Cardiac fibroblast (primary cell): ENCODE measurements at places on chromosomes 4 and X.

DNA sequence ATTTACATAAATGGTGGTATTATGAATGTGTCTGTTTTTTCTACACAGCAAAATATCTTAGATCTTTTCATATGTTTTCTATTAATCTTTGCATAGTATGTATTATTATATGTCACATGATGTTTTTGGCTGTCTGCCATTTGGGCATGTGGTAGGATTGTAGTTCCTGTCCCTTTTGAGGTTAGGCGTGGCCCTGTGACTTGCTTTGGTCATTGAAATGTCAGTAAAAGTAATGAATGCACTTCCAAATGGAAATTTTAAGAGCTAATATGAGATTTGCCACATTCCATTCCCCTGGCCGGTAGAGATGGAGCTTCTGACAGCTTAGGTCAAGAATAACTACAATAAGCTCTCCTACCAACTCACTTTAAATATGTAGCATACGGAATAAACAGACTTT lies 45.1 kb downstream of the JADE3 start:
- DNase-seq = no peak

GRCh38 chr4:171785388-171785787 lies 27.8 kb upstream of the GALNTL6 start:
- no peak for DNase-seq

DNA sequence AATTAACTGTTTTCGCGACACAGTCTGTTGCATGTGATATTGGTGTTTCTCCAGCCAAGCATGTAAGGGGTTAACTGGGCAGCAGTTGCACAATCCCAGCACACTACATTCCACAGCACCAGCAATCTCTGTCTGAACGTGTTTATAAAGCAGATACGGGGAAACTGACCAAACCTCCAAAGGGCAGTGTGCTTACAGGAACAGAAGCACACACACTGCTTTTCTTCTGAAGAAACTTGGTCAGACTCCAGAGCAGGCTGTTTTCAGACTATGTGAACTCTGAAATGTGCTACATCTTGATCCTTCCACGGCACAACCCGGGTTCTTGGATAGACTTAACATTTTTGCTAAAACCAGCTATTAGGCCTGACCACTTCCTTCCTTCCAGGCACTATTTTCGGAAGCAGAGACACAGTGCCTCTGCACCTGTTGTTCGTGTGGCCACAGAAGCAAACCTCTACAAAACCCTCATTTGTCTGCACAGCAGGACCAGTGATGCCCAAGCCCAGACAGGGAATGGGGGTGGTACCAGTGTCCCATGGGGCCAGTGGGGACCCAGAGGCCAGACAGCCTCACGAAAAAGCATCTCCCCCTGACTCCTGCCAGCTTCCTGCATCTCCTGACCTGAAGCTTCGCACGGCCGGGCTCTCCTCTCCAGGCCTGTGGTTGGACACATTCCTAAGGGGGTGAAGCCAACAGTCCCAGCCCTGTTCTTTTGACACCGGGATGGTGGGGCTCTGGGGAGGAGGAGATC lies 90.1 kb downstream of the IRF2 start:
- DNase-seq = peak; percentile 97

- DNase-seq = no peak
These were observed 9.8 kb upstream of the TLR1 start for GRCh38 chr4:38814386-38814785.

DNA sequence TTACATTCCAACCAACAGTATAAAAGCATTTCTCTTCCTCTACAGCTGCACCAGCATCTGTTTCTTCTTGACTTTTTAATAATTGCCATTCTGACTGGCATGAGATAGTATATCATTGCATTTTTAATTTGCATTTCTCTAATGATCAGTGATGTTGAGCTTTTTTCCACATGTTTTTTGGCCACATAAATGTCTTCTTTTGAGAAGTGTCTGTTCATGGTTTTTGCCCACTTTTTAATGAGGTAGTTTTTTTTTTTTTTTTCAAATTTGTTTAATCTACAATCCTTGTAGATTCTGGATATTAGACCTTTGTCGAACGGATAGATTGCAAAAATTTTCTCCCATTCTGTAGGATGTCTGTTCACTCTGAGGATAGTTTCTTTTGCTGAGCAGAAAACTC lies 39.5 kb upstream of the TBC1D19 start:
- DNase-seq = no peak

GRCh38 chr4:3724319-3725231 lies 41.6 kb upstream of the ADRA2C start:
- no peak for DNase-seq

- no peak for DNase-seq
These were observed 25.1 kb downstream of the POLA1 start for GRCh38 chrX:24718771-24719170.

DNA sequence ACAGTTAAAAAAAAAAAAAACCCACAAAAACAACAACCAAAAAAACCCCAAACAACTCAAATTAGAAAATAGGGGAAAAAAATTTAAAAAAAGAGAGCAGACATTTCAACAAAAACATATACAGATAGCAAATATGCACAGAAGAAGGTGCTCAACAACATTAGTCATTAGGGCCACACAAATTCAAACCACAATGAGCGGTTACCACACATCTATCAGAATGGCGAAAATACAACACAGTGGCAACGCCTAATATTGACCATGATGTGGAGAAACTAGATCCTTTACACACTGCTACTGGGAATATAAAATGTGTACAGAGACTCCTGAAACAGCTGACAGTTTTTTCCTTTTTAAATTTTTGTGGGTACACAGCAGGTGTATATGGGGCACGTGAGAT lies 19.4 kb downstream of the LYAR start:
- peak; percentile 66 for DNase-seq

- no peak for DNase-seq
These were observed 476.6 kb downstream of the GRXCR1 start for GRCh38 chr4:43369036-43369594.

- DNase-seq = no peak
These were observed 9.4 kb downstream of the MGST2 start for GRCh38 chr4:139674875-139675550.

DNA sequence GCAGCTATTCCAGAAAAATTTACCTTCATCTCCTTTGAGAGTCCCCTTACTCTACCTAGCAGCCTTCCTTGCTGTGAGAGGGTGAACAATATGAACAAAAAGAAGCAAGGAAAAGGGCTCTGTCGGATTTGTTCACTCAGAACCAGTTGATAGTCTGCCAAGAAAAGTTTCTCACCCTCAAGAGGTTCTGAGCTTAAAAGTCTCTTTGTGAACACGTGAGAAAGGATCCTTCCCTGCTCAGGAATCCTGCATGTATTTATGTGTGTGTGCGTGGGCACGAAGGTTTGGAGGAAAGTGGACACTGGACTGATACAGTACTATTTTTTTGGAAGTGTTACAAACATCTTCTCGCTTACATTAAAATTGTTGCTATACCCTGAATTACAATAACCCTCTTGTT lies 178.6 kb upstream of the JADE1 start:
- DNase-seq = peak; percentile 63

DNA sequence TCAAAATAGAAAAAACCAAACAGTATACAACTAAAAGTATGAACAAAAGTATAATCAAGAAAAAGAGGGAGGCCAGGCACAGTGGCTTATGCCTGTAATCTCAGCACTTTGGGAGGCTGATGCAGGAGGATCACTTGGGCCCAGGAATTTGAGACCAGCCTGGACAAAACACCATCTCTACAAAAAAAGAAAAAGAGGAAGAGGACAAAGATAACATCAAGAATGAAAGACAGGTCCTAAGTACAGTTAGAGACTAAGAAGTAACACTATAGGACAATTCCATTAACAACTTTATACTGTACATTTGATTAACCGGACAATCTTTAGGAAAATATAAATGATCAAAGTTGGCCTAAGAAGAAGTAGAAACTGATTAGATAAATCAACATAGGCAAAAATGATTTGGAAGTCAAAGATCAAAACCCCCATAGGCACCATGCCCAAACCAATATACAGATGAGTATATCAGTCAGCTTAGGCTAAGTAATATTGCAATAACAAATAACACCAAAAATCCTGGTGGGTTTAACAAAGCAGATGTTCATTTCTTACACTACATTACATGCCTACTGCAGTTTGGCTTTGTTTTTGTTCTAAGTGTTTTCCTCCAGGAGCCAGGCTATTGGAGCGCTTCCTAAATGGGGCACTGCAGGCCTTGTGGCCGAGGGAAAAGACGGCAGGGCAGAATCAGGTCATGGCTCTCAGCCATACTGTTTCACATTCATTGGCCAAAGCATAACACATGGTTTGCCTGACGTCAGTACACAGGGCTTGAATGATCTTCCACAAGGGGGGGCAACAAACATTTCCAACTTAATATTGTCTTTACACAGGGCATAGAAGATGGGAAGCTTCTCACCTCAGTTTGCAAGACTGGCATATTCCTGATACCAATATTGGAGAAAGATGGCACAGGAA lies 42.2 kb upstream of the HGFAC start:
- peak; percentile 43 for DNase-seq

- no peak for DNase-seq
These were observed 250.1 kb upstream of the BOD1L1 start for GRCh38 chr4:13877626-13878025.

GRCh38 chr4:186651624-186652023 lies 72.0 kb downstream of the FAT1 start:
- DNase-seq = peak; percentile 41

DNA sequence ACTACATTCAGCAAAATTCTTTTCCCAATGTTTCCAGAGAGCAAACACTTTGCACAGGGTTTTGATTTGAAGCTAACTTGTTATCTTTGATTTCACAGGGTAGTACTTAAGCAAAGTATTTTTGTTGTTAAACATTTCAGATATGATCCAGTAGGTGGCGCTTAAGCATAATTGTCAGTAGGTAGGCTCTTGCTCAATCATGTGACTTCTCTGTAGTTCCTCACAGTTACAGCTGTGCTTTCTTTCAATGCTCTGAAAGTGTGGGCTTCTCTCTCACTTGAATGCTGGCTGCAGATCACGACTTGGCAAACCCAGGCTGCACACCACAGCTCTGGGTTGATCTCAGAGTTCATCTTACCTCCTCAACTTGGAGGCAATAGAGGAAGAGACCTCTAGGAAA lies 1016.5 kb downstream of the SH3BGRL start:
- peak; percentile 33 for DNase-seq

DNA sequence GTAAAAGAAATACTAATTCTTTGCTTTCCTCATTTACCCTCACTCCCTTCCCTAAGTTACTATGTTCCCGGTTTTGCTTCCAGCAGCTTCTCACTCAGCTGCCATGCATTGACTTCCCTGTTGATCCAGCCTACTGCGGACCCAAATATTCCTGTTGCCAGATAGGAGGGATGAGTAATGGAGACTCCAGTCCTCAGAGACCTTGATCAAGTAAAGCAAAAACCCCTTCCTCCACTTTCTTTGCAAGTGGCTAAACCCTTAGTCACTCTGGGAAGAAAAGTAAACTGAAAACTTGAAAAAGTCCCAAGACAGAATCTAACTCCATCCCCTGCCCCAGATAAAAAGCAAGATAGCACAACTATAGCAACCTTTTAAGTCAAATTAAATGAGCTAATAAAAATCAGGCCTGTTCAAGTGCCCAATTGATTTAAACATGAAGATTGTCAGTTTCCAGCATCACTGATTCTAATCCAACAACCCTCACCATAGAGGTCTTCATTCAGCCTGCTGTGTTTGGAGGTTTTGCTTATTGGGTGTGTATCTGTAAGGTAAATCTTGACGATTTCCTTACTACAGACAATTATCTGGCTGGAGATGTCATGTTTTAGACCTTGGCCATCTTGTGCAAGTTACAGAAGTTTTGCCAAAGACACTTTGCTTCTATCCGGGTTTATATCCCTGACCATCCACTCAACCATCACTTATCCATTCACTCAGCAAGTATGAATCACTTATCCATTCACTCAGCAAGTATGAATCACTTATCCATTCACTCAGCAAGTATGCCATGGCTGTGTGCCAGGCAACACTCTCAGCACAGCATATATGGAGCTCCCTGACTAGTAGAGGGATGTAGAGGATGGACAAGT lies 17.6 kb downstream of the FGFBP1 start:
- peak; percentile 98 for DNase-seq

GRCh38 chr4:137361756-137362470 lies 170.4 kb downstream of the PCDH18 start:
- DNase-seq = no peak

- DNase-seq = no peak
These were observed 645 bp upstream of the OPHN1 start for GRCh38 chrX:68433981-68434299.

DNA sequence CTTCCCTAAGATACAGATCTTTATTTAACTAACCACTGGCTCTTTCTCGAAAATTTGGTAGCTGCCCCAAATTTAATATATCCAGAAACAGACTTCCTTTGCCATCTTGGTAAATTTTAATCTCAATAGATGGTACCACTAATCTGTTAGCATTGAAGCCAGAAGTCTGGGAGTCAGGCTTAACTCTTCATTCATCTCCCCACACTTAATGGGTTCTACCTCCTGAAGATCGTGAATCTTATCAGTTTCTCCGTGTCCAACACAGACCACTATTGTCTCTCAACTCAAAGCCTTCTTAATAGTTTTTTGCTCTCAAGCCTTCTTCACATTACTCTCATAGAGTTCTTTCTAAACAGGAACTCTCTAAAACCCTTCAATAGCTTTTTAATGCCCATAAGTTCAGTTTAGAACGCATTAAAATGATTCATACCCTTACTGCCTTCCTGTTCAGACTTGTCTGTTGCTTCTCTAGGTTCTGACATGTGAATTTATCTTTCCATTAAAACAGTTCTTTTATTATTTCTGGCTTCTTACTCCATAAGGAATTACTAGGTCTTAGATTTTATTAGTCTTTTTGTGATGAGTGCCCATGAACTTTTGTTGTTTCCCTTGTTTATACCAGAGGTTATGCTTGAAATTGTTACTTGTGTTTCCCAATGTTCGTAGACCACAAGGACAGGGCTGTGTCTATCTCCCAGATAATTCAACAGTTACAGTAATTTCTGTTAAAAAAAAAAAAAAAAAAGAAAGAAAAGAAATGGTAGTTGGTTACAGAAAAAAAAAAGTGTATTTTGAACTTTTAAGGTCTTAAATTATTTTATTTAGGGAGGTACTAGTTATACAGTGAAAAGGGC lies 54.7 kb downstream of the SMARCAD1 start:
- DNase-seq = no peak

GRCh38 chr4:97013309-97013708 lies 1130.0 kb downstream of the STPG2 start:
- no peak for DNase-seq

GRCh38 chr4:3469386-3470243 lies 6.5 kb downstream of the DOK7 start:
- no peak for DNase-seq

- no peak for DNase-seq
These were observed 120.4 kb upstream of the EOLA2 start for GRCh38 chrX:150058728-150059127.
